ENCODE measurements at places on chromosomes 5 and 9.

DNA sequence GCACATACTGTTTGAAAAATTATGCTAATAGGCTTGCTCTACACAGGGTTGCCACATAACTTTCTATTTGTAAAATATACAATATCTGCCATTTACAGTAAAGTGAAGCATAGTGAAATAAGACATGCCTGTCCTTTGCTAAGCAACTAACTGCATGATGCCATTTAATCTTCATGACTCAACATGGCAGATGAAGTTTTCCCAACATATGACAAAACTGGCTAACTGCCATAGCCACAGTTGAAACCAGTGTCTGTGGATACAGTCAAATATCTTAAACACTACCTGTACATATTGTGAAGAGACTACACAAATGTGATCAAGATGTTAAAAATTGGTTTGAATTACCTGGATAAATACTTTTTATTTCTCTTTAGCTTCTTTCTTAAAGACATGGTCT, 3.1 kb upstream of the DMAC1 start:
- no peak for DNase-seq

GRCh38 chr9:136182850-136183422, 22.0 kb downstream of the LHX3 start:
- no peak for DNase-seq

GRCh38 chr5:120942596-120943350, 478.7 kb downstream of the PRR16 start:
- DNase-seq = no peak

GRCh38 chr5:65695162-65695755, 26.6 kb downstream of the SGTB start:
- no peak for DNase-seq

GRCh38 chr5:103223031-103223955, 35.3 kb upstream of the MACIR start:
- DNase-seq = no peak

DNA sequence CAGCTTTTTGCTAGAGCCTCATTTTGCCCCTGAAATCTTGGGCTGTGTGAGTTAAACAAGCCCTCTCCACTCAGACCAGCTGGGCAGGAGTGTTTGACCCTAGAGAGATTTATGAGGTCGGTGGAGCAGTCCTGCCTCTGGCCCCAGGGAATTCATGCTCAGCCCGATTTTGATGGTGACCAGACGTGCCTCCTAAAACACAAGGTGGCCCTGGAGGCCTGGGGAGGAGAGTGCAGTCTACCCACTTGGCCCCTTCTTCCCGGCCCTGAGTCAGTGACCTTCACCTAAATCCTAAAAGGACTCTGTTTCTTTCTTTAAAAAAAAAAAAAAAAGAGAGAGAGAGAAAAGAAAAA, 86.6 kb upstream of the SAP30L start:
- no peak for DNase-seq

DNA sequence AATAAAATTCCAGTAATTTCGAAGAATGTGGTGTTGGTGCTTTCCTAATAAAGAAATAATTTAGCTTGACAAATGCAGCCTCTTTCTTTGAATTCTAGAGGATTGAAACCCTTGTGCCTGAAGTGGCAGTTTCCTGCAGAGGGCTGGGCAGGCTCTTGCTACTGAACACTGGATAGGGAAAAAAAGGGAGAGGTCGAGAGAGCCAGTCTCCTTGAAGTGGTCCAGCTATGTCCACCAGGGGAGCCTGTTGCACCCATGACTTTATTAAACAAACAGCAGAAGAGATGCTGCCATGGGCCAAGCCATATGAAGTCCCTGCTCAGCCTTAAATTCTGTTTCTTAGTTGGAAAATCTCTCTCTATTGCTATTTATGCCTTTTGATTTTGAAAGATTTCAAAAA, 178.4 kb downstream of the SMARCA2 start:
- DNase-seq = no peak

DNA sequence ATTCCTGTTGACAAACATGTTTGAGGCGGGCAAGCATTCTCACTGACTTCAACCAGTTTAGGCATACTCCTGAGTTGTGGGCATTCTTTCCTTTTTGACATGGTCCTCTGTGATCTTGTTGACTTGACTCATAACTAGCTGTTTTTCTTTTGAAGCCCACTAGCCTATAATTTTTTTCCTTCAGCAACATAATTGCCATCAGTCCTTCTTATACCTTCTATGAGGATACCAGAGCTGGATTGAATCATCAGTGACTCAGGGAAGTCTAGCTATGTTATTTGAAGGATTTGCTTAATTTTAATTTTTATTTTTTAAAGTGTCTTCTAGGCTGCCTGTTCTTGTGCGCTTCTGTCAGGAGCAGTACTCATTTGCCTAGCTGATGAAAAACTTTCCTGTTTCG, 259.5 kb downstream of the NR3C1 start:
- no peak for DNase-seq

DNA sequence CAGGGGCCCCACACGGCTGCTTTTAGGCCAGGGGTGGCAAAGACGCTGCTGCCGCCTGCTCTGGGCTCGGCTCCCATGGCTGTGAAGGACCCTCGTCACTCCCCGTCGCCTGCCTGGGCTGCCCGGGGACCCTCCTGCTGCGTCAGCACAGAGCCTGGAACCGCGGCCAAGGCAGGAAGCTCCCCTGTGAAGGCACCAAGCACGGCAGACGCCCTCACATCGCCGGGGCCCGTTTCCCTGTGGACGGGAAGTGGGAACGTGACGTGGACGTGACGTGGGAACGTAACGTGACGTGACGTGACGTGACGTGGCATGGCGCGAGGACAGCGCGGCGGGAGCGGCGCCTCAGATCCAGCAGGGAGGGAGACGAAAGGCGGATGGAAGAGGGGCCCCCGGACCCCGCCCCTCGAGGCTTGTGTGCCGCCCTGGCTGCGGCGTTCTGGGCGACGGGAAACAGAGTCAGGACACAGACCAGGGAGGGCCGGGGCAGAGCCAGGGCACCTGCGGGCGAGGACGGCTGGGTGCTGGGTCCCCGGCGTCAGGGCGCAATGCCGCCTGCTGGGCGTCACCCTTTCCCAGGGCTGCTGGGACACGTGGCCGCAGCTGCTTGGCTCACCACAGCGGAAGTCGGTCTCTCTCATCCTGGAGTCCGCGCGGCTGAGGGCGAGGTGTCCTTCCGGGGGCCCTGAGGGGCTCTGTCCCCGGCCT, 53.1 kb downstream of the MRPL36 start:
- DNase-seq = no peak
